Stimulated activated CD4-positive, alpha-beta T cell treated with anti-CD3 and anti-CD28 coated beads, Interleukin-12 subunit alpha, Interleukin-12 subunit beta, amount 100 ng/mL, for 24 hours (primary cell): ENCODE measurements at places on chromosomes 5 and 9.

DNA sequence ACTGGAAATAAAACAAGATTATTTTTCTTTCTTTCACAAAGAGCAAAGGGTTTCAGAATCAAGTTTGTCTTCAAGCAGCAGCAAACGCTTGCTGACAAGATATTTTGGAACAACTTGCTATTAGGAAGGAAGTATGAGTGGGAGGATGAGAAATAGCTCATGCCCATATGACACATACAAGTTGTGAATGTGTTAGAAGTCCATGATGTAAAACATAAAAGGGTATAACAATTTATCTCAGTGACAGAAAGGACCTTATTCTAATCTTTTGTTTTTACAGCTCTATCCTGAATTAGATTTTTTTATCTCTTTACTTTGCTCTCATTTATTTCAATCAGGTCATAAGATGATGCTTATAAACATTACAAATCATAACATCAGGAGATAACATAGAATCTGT, 516.6 kb upstream of the MEF2C start:
- no peak for DNase-seq

DNA sequence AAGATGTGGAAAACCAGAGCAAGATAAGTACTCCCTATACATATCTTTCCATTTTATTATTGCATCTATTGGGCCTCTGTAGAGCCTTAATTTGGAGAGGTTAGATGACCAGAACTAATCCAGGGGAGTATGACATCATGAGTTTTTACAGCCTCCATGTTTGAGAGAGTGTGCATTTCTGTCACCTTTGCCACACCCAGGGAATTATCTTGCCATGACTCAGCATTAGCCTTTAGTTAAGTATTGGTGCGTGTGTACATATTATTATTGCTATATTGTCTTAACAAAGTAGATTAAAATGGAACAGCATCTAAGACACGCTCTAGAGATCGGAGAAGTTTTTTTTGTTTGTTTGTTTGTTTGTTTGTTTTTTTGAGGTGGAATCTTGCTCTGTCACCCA, 27.6 kb downstream of the DIMT1 start:
- no peak for DNase-seq

- DNase-seq: no peak
Observed at GRCh38 chr9:127733614-127734013, 1.5 kb downstream of the TOR2A start.

- DNase-seq: no peak
Observed at GRCh38 chr9:89775641-89776040, 170.8 kb downstream of the GADD45G start.

- DNase-seq: no peak
Observed at GRCh38 chr9:4985386-4986266, 554 bp downstream of the JAK2 start.
